ENCODE measurements at places on chromosomes 1 and 21.

GRCh38 chr1:175220853-175221556 is 28.4 kb upstream of the KIAA0040 start:
- no peak for DNase-seq

DNA sequence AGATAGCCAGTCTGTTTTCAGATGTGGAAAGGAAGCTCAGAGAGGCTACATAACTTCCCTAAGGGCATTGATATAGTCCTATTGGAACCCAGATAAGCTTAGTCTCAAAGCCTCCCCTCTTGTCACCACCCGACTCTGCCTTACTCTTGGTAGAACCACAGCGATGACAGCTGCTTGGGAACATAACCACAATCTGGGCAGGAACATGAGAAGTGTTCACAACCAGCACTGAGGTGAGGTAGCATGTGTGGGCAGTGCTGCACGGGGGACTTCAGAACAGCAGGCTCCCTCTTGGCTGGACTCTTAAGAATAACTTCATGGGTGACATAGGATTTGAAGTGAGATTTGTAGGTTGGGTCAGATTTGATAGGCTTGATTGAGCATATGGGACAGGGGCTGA is 9.3 kb upstream of the S100A10 start:
- DNase-seq, result no peak

- DNase-seq, result no peak
These were observed 63.9 kb downstream of the UCK2 start for GRCh38 chr1:165891111-165891860.

- no peak for DNase-seq
These were observed 25.6 kb downstream of the GON4L start for GRCh38 chr1:155831279-155831976.

DNA sequence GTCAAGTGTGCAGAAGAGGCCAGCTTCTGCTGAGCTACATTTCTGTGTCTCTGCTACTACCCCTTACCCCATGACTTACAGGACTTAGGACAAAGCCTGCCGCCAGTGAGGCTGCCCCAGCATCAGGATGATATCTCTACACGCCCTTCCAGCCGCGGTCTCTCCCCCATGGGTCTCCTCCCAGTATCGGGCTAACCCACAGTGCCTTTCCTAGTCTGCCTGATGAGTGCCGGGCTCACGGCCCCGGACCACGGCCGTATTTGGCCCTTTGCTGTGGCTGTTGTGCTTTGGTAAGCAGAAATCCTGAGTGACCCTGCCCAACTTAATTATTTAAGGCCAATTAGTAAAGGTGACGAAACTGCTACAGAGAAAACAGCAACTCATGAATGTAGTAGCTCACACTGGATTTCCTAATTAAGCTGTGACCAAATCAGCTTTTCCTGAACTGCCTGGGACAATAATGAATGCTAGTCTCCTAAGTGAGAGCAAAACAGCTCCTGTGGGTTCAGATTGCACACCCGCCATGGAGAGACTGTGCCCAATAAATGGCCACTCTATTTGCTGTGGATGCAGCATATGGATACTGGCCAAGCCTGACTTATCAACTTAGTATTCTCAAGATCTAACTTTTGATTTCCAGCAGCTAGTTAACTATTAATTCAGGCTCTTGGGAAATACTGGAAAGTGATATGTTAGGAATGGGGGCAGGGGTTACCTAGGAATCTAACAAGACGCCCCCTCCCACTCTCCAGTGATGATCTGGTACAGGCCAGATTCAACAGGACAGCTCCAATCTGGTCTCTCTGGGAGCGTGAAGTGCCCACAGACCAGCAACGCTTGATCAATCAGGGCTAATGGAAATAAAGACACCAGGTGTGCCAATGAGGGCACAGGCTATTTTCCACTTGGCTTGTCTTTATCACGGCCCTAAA is 123.3 kb upstream of the IFFO2 start:
- no peak for DNase-seq

DNA sequence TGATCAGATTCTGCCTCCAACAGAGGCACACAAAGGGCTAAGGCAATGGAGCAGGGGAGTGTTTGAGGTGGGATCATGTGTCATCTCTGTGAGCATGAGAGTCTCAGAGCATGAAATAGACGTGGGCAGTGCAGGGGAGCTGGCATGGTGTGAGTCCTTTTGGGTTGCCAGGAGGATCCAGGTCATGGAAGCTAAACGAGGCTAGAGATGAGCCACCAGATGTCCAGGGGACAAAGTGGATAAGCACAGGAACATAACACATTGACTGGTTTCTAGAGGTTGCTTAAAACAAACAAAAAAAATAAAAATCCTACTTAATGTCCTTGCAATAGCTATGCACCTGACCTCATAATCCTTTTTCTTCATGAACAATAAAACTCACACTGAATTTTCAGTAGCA is 254.8 kb upstream of the GREM2 start:
- no peak for DNase-seq

DNA sequence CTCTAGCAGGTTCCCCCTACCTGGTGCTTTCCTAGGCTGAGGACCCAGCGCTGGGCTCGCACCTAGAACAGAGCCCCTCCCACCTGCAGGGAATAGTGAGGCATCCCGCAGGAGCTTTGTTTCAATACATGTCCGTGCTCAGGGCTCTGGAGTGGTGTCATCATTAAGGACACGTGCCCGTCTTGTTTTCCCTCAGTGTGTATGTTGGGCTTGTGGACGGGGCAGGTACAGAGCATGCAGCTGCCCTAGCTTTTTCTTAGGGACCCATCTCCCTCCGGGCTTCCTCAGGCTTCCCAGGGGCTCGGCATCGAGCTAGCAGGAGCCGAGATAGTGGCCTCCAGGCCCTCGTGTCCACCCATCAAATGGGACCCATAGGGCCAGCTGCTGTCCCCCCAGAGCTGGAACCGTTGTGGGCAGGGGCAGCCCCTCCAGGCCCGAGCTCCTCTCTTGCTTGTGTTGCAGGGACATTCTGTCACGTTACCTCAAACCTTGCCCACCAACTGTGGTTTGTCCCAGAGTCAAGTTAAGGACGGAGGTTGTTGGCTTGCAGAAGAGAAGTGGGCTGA is 3.9 kb downstream of the TMEM201 start:
- DNase-seq, result no peak

GRCh38 chr1:190159146-190159545 is 318.5 kb downstream of the BRINP3 start:
- no peak for DNase-seq

DNA sequence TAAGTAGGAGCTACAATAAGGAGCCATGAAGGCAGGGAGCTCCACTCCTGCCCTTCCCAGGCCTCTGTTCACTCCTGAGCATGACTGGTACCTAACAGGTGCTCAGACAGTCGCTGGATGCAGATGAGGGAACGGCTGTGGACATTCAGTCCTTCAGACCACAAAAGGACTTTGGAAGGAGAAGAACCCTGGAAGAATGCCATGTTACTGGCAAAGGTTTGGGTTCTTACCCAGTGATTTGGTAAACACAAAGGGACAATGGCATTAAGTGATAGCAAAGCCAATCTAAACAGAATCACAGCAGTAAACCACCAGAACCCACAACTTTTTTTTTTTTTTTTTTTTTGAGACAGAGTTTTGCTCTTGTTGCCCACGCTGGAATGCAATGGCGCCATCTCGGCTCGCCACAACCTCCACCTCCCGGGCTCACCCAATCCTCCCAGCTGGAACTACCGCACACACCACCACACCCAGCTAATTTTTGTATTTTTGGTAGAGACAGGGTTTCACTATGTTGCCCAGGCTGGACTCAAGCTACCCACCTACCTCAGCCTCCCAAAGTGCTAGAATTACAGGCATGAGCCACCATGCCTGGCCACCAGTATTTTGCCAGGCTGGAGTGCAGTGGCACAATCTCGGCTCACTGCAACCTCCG is 7.5 kb upstream of the CBR3 start:
- no peak for DNase-seq

Measured in stimulated activated CD4-positive, alpha-beta T cell treated with anti-CD3 and anti-CD28 coated beads, Interleukin-12 subunit alpha, Interleukin-12 subunit beta, amount 100 ng/mL, for 48 hours (primary cell).